Common myeloid progenitor, CD34-positive (primary cell): ENCODE measurements at places on chromosomes 16 and 17.

GRCh38 chr16:16938009-16938408 is 532.8 kb downstream of the XYLT1 start:
- DNase-seq, result no peak

- no peak for DNase-seq
Observed at GRCh38 chr17:19812407-19812806, 55.3 kb downstream of the ULK2 start.

DNA sequence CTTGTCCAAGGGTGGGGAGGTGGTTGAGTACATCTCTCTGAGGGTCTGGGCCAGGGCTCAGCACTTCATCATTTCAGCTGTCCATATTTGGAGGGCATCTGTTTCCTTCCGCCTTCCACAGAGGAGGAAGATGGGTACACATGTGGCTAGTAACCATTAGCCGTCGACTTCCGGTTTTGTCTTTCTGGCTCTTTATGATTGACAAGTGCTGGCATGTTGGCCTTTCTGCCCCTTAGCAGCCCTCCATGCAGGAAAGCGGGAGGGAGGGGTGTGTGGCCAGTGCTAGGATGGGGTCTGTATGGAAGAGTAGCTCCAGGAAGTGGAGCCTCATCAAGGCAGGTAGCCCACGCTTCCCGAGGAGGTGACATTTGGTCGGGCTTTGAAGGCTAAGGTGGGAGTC is 69.6 kb downstream of the RAI1 start:
- DNase-seq, result peak; percentile 93

GRCh38 chr17:67421869-67422273 is 44.8 kb downstream of the PITPNC1 start:
- DNase-seq, result peak; percentile 87

DNA sequence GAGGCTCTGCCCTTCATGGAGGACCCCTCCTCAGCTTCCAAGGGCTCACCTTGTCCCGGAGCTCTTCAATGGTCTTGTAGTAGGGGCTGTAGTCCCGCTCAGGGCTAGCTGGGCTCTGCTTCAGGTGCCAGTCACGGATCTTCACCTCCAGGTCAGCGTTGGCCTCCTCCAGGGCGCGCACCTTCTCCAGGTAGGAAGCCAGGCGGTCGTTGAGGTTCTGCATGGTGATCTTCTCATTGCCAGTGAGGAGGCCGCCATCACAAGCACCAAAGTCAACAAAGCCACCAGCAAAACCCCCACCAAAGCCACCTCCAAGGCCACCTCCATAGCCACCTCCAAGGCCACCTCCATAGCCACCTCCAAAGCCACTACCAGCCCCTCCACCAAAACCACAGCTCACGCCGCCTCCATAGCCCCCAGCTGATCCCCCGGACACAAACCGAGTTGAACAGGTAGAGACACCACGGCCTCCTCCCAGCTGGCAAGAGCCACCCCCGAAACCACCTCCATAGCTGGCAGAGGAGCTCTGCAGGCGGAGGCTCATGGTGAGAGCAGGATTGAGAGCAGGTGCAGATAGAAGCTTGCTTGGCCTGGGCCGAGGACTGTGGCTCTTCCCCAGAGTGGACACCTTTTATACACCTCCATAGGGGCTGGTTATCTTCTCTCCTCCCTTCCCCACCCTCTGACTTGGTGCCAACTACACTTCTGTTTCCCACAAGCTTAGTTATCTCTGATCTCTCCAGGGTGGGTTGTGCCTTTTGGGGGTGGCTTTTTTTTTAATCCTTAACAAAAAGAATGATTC is at the start of gene KRT13:
KRT13 (minus strand) TSS at position 606 of the 802 bp plus-strand sequence; CDS start at position 544, 62 bp downstream.
- DNase-seq, result no peak

DNA sequence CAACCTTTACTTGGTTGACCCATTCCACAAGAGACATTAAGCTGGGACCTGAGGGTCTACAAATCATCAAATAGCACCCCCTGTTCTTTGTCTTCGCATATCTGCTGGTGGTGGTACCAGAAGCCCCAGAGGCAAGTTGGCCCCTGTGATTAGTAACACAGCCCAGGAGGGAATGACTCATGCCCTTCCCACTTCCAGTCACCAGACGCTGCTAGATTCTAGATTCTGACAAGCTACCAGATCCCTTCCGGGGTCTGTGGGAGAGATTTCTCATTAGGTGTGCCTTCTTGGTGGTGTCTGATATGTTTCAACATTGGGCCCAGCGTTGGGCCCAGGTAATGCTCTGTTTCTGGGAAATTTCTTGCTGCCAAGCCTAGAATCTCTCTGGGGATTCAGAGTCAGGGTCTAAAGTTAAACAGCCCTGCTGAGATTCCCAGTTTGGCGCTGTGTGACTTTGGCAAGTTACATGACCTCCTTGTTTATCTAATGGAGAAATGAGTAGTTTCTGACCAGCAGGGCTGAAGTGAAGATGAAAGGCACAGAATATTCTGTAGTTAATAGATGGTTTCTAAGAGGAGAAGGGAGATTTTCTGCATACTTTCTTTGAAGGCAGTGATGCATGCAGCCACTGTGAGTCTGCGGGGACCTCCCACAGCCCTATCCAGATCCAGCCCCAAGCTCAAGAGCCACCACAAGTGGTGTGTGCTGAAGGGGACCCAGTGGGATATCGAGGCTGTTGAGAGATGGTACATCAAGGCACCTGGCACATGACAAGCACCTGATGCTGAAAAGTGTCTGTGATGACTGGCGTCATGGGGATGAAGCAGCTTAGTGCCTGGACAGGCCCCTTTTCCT is 3.9 kb downstream of the TRPV2 start:
- peak; percentile 65 for DNase-seq

DNA sequence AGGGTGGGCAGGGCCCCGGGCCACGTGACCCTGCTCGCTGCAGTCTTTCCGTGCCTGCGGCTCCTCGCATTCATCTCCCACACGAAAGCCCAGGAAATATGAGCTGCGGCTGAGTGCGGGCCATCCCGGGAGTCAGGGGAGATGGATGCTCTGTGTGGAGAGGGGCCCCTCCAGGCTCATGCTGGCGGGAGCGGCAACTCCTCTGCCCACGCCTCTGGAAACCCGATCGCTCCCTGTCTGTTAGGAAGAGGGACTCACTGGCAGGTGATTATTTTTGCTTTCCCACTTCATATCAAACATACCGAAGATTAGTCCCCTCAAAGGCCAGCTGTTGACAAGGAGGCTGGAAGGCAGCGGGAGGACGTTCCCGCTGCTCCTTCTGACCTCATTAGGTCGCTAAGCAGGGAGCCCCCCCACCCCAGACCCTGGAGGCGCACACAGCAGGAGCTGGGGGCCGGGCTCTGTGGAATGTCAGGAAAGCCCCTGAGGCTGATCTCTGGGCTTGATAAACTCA is 228.5 kb downstream of the FOXL1 start:
- no peak for DNase-seq

DNA sequence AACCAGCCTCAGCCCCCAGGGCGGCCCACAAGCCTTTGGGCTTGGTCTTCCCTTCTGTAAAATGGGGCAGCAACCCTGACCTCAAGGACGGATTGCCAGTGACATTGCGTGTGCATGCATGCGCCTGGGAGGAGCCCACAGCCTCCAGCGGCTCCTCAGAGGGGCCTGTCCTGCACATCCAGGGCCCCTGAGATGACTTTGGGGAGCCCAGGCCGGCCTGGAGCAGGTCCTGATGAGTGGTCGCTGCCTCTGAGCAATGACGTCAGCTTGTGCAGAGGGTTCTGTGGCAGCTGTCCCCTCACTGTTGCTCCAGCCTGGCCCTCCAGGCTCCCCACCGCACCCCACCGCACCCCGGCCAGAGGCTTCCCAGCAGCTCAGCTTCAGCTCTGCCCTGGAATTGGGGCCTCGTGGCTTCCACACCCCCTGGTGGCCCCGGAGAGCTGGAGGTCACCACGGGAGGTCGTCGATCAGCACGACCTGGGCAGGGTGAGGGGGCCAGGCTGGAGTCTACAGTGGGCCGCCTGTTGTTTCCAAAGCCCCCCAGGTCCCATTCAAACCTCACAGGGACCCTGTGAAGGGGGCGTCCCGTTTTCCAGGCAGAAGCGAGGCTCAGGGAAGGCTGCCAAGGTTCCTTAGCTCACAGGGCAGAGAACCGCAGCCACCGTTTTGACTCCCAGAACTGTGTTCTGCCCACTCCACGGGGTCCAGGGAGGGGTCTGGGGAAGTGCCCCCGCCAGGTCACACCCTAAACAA is 341.8 kb downstream of the SEC14L1 start:
- DNase-seq, result no peak

DNA sequence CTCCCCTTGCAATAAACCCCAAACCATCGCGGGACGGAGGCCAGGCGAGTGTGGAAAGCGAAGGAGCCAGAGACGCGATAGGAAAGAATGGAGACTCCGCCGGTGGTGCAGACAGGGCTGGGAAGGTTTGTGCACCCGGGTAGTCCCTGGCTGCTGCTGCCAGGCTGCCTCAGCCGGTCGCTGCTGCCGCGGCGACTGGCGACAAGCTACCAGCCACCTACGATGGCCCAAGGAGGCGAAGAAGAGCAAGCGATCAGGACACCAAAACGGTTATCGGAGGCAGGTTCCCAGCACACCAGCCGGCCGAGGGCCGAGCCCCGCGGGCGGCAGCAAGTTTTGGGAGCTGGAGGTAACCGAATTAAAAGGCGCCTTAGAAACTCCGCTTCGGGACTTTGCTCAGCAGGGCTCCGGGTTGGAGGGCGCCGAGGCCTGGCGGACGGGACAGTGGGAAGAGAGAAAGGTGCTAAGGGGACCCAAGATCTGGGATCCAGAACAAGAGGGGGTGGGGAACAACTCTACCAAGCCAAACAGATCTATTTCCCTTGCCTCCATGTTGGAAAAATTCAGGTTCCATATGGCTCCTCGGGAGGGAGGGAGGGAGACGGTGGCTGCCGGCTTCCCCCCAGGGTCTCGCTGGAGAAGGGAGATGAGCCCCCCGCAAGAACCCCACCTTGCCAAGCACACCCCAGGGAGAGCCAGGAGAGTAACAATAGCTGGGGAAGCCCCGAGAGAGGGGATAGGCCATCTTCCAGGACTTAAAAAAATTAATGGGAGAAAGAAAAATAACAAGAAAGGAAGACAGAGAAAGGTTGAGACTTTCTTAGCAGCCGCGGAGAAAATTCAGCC is 9.7 kb upstream of the HOXB2 start:
- DNase-seq, result no peak

DNA sequence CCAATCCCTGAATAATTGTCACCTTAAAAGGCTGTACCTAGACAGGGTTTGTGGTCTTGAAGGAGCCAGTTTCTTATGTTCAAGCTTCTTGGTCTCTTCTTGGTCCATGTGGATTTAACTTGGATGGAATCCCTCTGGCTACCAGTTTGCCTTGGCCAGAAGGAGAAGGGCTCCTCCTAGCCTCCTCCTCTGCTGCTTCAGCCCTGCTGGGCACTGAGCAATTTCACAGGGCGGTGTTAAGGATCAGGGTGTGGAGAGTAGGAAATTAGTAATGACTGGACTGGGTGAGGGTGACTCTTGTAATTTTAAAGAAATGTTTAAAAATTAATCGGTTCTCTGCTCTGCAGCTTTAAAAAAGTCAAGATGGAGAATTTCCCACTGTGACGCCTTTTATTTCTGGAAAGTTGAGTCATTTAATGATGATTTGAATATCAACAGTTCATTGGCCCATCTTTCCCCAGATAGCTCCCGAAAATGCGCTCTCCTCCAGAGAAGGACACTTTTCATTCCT is 96.4 kb downstream of the MSI2 start:
- DNase-seq, result no peak

GRCh38 chr17:49832840-49833599 is 14.8 kb downstream of the TAC4 start:
- DNase-seq, result peak; percentile 92

- peak; percentile 87 for DNase-seq
Observed at GRCh38 chr16:30096105-30096861, at the start of gene YPEL3. YPEL3 (minus strand) TSS chr16:30096213; CDS start chr16:30095482, 731 bp downstream.

DNA sequence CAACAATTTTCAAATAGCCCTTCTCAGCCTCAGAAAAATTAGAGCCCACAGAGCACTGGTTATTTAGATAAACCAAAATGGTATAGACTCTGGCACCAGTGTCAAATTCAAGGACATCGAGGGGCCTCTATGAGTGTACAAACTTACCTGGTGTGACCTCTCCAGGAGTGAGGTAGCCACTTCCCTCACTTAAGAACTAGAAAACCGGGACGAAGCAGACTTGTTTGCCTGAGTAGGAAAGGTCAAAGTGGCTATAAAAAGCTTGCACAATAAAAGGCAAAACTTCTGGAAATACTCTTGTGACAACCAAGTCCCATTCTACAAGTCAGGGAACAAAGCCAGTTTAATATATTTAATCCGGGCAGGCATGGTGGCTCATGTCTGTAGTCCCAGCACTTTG is 39.2 kb upstream of the PRSS54 start:
- DNase-seq, result no peak

- DNase-seq, result peak; percentile 72
Observed at GRCh38 chr17:37527249-37527851, 37.7 kb downstream of the DUSP14 start.

DNA sequence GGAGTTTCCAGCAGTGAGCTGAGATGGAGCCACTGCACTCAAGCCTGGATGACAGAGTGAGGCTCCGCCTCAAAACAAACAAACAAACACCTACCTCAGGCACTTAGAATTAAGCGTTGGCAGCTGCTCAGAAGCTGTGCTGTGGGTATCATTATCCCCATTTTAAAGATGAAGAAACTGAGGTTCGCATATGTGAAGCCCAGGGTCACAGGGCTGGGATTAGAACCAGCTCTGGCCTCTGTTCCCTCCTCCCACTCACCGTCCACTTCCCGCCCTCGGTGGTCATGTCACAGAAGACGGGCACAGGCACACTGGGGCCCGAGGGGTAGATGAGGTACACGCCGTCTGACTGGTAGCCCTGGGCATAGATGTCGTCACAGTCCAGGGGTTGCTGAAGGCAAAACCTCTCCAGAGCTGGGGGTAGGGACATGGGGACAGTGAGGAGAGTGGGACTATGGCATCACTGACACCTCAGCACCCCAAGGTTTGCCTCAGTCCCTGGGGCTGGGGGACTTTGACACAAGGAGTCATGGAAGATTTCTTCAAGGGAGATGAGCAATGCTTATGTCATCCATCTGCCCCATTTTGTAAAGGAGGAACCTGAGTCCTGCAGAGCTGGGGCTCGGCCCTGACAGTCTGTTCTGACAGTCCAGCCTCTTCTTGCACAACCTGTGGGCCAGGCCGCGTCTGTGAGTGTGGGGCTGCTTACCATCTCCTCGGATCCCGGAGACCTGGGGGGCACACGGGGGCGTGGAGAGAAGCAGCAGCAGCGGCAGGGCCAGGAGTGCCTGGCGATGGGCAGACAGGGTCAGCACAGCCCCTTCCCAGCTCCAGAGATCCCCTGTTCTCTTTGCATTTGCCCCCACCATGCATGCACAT is 700 bp downstream of the MFAP4 start:
- DNase-seq, result peak; percentile 61

- DNase-seq, result peak; percentile 81
Observed at GRCh38 chr17:63696381-63696961, 3.5 kb downstream of the LIMD2 start.

- peak; percentile 84 for DNase-seq
Observed at GRCh38 chr17:36601303-36602029, at the start of gene MRM1. MRM1 (plus strand) TSS chr17:36601583; CDS start chr17:36601811, 228 bp downstream.

DNA sequence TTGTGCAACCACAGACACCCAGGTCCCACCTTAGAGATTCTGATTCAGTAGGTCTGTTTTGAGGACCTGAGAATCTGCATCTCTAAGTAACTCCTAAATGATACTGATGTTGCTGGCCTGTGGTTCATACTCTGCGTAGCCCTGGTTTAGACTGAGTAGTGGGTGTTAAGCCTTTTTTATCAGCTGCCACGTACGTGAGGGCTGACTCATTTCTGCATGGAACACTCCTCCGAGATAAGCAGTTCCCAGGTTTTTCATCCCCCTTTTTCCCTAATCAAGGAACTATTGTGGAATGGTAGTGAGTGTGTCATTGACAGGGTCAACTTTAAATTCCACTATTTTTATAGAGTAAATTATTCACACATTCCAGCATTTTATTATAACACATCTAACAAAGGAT is 26.1 kb downstream of the CDRT4 start:
- no peak for DNase-seq

- no peak for DNase-seq
Observed at GRCh38 chr16:31361201-31362110, 6.5 kb downstream of the ITGAX start.
